Stimulated activated CD4-positive, alpha-beta T cell treated with anti-CD3 and anti-CD28 coated beads, Interleukin-1b, Interleukin-23, amount 100 ng/mL, for 1 hour (primary cell): ENCODE measurements at places on chromosomes 5 and 9.

DNA sequence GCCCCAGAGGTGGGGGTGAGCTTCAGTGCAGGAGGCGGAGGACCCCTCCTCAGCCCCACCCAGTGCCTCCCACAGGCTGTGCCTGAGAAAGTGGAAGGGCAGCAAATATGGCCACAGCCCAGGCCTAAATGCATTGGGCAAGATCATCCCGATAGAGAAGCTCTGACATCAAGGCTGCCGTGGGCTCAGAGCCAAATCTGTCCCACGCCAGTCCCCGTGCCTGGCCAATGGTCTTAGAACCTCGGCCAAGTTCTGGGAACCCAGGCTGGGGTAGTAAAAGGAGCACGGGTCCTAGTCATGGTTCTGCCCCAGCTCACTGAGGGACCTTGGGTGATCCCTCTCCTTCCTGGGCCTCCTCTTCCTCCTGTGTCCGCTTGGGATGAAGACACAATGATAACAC is 27.7 kb upstream of the TNIP1 start:
- DNase-seq = no peak

- no peak for DNase-seq
Observed at GRCh38 chr9:87071473-87071872, 124.2 kb upstream of the GAS1 start.

DNA sequence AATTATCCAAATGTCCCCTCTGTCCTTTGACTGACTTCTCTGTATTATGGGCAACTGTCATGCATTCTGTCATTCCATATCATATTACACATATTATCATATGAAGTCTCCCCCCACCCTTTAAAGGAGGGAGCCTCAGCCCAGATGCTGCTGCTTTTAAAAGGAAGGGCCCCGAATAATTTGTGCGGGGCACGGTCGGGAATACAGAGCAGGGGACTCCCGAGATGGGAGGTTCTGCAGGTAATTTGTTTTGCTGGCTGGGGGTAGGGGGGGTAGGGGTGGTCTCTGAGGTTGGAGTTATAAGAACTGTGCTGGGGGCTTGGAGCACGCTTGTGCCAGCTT is 10.1 kb upstream of the LHX2 start:
- DNase-seq = no peak

GRCh38 chr5:114665551-114665950 is 303.7 kb downstream of the KCNN2 start:
- no peak for DNase-seq

DNA sequence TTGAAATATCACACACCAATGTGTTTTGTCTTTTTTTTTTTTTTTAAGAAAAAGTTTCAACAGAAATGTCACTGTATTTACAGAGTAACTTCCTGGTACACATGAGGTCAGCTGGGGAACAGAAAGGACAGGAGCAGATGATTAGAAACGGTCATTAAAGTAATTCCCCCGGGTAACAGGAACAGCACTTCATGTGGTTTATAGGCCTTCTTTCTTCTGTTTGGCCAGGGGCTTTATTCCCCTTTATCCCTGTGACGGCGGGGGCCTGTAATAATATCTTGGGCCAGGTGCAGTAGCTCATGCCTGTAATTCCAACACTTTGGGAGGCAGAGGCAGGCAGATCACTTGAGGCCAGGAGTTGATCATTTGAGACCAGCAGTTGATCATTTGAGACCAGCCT is 30.5 kb upstream of the MSH3 start:
- DNase-seq = no peak

- no peak for DNase-seq
Observed at GRCh38 chr9:120734607-120735410, 20.5 kb upstream of the MEGF9 start.

- no peak for DNase-seq
Observed at GRCh38 chr9:124359426-124359825, 55.8 kb downstream of the PSMB7 start.

- no peak for DNase-seq
Observed at GRCh38 chr9:131714821-131715220, 25.1 kb downstream of the RAPGEF1 start.

GRCh38 chr9:87497080-87497603 is 525 bp upstream of the DAPK1 start:
- DNase-seq = no peak

DNA sequence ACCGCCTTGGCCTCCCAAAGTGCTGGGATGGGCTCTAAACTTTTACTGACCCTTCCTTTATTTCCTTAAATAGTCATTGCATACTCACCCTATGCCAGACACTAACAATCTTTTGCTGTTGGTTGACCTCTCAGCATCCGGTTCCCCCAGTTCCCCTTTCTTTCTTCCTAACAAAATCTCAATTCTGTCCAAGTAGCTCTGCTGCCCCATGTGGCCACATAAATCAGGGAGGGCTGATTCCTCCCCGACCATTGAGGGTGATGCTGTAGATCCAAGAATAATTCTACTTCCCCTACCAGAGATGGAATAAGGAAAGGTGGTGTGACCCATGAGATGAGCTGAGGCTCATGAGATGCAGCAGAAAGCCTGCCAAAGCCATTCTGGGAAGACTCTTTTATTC is 315.3 kb upstream of the MSX2 start:
- no peak for DNase-seq

DNA sequence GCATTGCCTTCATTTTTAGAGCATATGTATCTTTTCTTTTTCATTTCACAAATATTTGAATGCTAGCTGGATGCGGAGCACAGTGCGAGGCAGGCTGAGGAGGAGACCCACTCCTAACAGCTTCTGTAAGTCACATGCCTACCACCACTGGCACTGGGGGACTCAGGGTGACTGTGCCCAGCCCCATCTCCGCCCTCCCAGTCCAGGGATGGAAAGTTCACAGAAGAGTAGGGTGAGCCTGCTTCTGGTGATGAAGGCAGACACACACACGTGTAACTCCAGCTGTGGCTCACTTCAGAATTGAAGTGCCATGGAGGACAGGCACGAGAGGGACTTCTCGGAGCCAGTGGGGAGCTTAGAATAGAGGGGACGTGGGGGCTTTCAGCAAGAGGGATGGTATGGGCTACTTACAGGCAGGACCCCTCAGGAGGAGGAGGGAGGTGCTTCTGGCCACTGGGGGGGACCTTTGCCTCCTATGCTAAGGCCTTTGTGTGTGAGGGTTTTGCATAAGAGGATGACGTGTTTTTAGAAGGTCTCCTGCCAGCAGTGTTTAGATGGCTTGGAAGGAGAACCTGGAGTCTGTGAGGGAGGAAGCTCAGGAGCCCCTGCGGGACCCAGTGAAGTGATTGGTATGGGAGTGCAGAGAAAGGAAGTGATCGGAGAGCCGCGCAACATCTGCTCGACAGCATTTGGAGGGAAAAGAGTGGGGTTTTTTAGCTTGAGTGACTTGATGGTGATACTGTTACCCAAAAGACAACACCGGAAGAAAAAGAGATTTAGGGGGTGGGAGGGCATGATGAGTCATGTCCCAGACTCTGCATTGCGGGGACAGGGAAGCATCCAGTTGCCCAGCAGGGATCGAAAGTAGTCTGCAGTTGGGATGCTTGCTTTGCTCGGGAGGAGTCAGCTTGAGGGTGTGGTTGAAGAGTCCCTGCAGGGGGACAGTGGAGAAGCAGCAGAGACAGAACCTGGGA is 163.5 kb upstream of the OTULINL start:
- no peak for DNase-seq

- DNase-seq = peak; percentile 24
Observed at GRCh38 chr5:160118349-160119141, 705 bp downstream of the PWWP2A start.

DNA sequence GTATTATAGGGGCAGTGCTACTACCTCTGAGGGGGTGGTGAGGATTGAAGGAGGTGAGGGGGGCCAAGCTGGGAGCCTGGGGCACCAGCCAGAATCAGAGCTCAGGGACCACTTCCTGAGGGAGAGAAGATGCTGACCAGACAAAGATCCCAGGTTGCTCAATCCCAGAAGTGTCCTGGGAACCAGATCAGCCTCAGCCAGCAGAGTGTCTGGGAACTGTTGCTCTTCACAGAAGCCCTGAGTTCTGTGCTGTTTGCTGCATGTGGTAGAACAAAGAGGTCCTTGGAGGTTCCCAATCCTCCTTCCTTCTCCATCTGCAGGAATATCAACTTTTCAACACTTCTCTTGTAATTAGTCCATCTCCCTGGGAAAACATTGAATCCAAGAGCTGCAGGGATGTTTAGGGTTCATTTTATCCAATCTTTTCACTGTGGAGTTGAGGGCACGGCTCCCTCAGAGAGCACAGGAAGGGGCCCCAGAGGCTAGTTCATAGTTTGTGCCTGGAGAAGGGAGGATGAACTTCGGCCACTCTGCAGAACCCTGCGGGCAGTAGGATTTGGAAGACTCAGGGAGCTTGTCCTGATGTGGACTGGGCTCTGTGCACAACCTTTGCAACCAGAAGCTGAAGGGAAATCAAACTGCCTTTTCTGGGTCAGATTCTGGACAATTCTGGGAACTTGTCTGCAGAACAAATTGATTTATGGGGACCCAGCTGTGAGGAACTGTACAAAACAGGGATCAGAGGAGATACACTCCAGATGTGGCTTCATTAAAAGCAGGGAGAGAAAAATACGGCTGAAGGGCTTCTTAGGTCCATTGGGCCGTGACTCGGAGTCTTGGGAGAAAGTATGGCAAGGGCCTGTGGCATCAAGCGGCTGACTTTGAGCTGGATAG is 57.1 kb downstream of the GALNT12 start:
- no peak for DNase-seq
